Hindlimb muscle (tissue), 1 donor: ENCODE measurements at places on chromosomes 11 and 22. TPM values are rescaled to one million over a fixed set of nuclear protein-coding genes. Genes with fewer than 3 reads are reported as not detected.

DNA sequence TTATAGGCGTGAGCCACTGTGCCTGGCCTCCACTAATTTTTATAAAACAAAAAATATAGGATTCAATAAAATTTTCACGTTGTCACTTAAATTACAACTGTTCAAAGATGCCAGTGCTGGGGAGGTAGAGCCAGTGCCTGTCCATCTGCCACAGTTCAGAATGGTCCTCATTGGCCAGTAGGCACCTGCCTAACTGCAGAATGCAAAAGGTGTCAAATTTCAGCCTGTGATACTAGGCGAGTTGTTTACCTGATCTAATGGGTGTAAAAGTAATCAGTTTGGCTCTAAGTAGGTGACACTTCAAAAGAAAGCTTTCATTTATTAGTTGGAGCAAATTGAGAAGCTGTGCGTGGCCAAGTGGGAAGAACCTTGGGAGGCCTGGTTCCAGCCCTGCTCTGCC lies 2.4 kb downstream of the SMARCB1 start:
- DNase-seq, result no peak

The GVQW3 gene
- 5.0 TPM for polyA plus RNA-seq

The NRXN2 gene
- 32.6 TPM for polyA plus RNA-seq

DNA sequence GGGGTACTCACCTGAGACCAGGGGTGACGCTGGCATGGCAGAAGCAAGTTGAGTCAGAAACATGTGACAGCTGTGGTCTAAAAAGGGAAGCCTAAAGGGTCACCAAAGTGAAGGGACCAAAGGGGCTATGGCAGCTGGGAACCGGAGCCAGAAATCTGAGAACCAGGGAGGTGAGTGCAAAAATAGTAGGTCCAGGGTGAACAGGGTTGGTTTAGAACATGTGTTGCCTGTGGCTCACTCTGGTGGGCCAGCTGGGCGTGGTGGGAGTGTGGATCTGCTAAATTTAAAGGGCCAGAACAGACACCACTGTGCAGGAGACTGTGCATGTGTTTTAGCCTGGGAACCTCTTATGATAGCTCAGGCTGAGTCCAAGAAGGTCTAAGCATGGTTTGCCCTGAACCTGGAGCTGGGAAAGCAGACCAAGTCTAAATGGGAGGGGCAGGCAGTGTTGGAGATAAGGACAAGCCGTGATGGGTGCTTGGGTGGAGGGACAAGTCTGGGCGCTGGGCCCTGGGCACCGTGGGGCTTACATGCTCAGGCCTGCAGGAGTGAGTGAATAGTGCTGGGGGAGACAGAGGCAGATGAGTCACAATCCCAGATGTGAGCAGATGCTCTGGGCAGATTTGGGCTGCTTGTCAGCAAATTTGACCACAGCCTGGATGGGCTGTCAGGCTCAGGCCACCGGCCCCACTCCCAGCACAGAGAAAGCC lies 41.4 kb upstream of the ZBED5 start:
- peak; percentile 24 for DNase-seq

GRCh38 chr11:116225784-116226585 lies 546.8 kb downstream of the BUD13 start:
- DNase-seq, result no peak
